Activated CD8-positive, alpha-beta memory T cell treated with anti-CD3 and anti-CD28 coated beads for 4 hours (primary cell): ENCODE measurements at places on chromosomes 7 and 10.

DNA sequence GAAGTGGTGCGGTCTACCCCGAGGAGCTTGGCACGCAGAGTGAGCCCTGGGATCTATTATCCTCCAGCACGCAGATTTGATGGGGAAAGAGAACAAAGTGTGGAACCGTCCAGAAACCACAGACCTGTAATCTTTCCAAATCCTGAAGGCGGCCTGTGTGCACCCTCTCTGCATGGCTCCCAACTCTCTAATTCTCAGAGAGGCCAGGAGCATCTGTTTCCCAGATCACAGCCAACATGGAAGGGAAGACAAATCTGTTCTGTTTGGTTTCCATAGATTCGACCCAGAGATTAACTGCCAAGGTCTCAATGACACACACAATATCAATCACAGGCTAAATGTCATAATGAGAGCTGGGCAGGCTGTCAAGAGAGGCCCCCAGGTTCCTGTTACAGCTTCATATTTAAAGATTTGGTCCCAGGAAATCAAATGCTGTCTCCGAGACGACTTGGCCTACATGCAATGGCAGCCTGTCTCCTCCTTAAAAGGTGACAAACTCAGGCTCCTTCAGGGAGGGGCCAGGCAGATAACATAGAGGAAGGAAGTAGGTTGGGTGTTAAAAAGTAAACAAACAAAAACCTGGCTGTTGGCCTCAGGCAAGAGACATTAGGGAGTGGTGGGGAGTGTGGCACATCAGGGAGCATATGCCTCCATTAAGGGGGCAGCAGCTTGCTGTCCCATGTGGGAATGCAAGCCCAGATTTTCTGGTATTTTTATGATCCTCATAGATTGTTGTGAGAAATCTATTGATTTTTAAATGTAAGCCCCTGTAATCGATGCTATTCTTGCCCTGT is 48.8 kb upstream of the SAMD8 start:
- no peak for DNase-seq

GRCh38 chr10:2020836-2021235 is 283.5 kb upstream of the ADARB2 start:
- no peak for DNase-seq

GRCh38 chr10:36236931-36237330 is 594.8 kb upstream of the FZD8 start:
- no peak for DNase-seq

GRCh38 chr7:13288516-13288915 is 601.1 kb downstream of the ARL4A start:
- DNase-seq = no peak

- peak; percentile 45 for DNase-seq
Measured at GRCh38 chr7:3042861-3043489, 692 bp downstream of the CARD11 start.

GRCh38 chr10:132946-133898 is 2.0 kb upstream of the ZMYND11 start:
- DNase-seq = no peak

GRCh38 chr10:106495931-106496330 is 668.6 kb downstream of the SORCS1 start:
- DNase-seq = no peak

- DNase-seq = no peak
Measured at GRCh38 chr7:11491811-11492210, 340.2 kb downstream of the THSD7A start.

DNA sequence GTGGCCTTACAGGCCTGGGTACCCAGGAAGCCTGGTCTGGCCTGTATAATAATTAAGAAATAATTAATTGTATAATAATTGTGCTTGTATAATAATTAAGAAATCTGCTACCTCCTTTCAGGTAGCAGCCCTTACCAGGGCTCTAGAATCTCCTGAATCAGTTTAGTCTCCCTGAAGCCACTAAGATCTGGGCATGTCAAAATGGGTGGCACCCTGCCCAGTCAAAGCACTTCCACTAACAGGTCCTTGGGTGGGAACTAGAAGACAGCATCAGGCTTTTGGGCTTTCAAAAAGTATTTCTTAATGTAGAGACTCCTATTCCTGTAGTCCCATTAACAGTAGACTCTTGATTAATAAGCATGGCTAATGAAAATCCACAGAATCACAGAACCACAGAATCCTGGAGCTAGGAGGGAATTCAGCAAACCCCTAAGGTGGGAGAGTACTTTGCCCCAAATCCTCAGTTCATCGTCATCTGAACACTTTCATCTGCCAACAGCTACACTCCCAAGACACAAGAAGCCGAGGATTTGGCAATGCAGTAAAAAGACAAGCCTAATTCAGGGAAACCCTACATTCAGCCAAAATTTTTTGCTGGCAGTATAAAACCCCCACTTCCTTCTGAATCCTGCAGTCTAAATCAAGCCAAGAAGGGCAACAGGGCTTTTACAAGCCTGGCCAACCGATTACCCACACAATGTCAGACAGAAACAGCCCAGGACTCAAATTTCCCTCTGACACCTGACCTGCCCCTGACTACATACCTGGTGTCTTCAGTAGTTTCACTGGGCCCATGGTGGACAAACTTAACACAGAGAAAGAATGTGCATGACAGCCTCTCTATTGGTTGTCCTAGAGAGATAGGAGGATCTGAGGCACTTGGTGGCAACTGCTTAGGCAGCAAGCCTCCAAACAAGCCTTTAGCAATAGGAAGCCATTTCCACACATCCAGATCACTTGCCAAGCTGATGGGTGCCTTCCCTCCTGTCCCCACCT is 5.9 kb upstream of the IL6 start:
- DNase-seq = no peak

DNA sequence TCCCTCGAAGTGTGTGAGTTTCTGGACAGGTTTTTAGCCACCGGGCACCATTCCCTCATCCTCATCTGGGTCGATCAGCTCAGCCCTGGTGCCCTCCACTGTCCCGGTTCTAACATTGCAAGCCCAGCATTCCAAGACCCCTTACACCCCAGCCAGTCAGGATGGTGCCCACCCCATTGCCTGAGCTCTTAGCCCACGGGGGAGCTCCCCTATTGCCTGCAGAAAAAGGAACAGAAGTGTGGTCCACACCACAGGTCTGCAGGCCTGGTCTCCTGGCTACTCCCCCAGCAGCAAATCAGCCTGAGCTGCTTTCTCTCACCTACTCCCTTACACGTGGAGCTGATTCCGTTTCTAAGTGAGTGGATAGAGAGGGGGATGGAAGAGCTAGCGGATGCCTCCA is 4.8 kb downstream of the CALML5 start:
- DNase-seq = no peak

GRCh38 chr7:28114056-28114455 is 66.5 kb downstream of the JAZF1 start:
- DNase-seq = no peak

- DNase-seq = no peak
Measured at GRCh38 chr10:10852464-10852863, 165.2 kb upstream of the CELF2 start.

GRCh38 chr10:1712944-1713671 is 24.2 kb downstream of the ADARB2 start:
- DNase-seq = no peak

DNA sequence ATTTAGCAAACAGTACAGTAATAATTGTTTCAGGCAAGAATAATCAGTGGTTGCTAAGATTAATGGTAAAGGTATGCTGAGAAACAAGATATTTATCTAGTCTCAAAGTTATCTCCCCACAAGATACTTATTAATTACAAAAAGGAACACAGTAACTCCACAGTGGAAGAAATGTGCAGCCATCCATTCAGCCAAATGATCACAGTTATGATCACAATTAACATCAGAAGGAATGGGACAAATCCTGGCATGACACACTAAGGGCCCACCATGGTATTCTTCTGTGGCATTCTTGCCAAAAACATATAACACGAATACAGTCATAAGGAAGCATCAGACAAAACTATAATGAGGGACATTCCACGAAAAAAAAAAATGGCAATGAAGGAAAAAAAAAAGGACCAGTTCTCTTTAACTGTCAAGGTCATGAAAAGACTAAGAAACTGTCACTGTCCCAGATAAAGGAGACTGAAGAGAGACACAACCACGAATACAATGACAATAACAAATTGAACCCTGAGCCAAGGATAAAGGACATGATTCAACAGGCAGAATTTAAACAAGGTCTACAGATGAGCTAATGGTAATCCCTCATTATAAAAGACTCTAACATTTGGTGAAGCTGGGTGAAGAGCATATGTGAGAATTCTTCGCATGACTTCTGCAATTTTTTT is 20.9 kb downstream of the NUDCD3 start:
- DNase-seq = no peak

DNA sequence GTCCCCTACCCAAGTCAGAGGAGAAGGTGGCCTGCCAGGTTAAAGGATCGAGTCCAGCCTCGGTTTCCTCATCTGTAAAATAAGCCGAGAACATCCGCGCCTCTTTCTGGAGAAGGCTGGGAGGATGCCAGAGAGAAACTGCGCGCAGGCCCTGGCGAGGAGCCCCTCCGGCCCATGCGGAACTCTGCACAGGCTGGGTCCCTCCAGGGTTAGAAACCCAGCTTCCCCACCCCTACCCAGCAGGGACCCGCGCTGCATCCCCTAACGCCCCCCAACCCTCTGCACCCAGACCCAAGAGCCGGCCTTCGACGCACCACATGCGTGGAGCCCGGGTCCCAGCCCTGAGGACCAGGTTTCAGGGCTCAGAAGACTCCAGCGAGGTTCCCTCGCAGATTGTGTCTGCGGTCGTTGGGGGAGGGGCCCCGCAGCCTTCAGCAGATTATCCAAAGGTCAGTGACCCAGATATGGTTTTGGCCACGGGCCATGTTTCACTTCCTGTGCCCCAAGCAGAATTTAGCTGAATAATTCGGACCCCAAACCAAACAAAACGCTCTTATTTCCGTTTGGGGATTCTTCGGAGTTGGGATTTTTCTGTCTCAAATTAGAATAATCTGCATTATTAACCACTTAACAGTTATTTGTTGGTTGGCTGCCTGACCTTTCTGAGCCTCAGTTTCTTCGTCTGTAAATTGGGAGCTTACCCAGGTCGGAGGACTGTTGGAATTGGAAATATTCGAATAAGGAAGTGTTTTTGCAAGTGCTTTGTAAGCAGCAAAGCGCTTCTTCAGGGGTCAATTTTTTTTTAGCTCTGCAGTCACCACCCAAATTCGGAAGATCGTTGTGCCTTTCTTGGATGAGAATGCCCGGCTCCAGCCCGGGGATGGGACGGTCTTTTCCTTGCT is 167.7 kb downstream of the UBE2H start:
- no peak for DNase-seq

DNA sequence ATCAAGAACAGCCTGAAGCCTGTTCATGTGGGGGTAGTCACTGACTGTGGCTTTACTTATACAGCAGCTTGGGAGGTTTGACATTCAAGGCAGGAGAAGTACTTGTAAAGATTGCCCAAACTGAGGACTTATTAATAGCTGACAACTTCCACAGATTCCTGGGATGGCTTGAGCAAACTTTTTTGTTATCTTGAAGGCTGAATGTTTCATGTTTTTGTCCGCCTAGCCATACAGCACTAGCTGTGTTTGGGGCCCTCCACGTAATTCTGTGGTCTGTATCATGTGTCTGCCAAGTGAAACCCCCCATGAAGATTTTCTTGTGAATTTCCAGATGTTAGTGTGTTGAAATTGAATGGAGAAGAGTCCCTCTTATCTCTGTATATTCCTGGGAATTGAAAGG is 38.6 kb downstream of the FAS start:
- DNase-seq = no peak

DNA sequence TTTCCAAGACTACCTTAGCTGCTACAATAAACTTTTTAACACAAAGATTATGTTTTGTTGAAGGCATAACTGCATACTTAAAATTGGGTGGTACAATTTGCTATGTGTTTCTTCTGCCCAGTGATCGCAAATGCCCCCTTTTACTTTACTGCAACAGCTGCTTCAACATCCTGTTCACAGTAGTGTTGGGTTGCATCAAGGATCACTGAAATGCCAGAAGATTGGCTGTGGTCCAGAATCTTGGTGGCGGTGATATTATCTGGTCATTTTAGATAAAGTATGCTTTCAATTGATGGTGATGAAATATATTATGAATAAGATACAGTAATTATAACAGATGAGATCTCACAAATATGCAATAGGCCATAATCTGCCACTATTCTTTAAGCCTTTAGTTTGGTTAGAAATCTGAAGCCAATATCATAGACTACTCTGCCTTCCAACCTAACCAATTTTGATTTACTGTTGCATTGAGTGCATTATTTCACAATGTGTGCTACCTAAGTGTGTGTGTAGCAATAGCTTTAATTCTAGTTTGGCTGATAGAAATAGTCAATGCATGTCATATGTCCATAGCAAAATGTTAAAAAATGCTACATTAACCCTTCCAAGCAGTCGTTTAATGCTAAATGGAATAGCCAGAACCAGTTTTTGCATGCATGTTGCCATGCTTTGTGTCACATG is 29.8 kb upstream of the ING3 start:
- no peak for DNase-seq

DNA sequence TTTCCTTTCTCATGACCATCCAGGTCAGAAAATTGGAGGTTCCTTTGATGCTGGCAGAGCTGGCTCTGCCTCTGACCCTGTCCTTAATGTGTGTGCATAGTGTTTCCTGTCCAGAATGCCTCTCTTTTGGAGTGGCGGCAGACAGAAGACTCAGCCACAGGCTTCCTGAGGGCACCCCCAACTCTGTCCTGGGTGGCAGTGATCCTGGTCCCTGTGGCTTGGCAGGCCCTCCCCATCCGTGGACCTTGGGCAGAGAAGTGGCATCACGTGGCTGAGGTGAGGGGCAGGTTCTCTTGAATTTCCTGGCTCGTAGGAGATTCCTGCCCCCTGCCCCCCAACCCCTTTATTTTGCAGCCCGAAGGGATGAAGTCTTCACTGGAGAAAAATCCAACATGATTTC is 133.1 kb downstream of the RGS10 start:
- DNase-seq = no peak

- DNase-seq = no peak
Measured at GRCh38 chr10:80051993-80052392, 26.5 kb upstream of the TMEM254 start.

- DNase-seq = no peak
Measured at GRCh38 chr7:156941393-156942182, 7.9 kb upstream of the NOM1 start.

GRCh38 chr7:102211590-102212550 is 74.8 kb upstream of the SH2B2 start:
- no peak for DNase-seq

- no peak for DNase-seq
Measured at GRCh38 chr10:110710621-110711020, 66.5 kb downstream of the RBM20 start.

GRCh38 chr10:116627386-116627933 is 6.7 kb downstream of the PNLIPRP2 start:
- DNase-seq = no peak

- DNase-seq = no peak
Measured at GRCh38 chr10:48776005-48776522, 91.4 kb downstream of the WDFY4 start.

- DNase-seq = no peak
Measured at GRCh38 chr7:4277936-4278335, 404.2 kb upstream of the FOXK1 start.

DNA sequence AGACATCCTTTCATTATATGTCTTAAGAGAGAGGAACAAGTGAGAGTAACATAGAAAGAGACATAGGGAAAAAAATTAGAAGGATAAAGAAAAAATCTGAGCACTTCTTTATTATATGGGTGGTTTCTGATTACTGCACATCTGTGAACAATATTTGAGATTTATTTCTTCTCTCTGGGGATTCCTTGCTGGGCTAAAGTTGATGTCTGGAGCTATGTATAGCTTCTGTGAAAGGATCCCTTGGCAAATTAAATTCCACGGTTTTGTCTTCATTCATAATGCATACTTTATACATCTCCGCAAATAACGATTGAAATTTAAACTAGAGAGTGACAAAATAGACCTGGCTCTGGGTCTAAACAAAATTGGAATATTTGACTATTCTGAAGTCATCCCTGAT is 232.2 kb upstream of the CTBP2 start:
- no peak for DNase-seq
